SJCRH30 (cell line): ENCODE measurements at places on chromosomes 7 and 10. TPM values are rescaled to one million over a fixed set of nuclear protein-coding genes. Genes with fewer than 3 reads are reported as not detected.

DNA sequence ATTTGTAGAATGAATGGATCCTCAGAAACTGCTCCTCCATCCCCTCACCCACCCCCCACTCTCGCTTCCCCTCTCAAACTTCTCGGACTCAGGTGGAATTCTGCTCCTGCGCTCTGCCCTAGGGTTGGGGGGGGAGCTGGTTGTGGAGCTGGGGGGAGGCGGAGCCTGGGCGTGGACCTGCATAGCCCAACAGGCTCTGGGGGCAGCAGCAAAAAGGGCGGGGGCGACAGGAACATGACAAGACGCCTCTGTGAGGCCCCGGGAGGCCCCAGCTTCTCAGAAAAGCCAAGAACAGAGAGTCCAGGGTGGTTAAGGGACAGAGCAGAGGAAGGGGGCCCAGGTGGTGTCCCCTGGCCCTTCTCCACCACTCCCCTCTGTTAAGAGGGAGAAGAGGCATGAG lies 3.5 kb downstream of the TSC22D4 start:
- no peak overlapping the region for H3K4me3 ChIP-seq
- no peak for DNase-seq
- H3K27ac ChIP-seq: no peak overlapping the region
- H3K36me3 ChIP-seq: no peaks in the 10 kb centered on the region

GRCh38 chr10:8726084-8726778 lies 671.7 kb downstream of the GATA3 start:
- no peak overlapping the region for H3K27ac ChIP-seq
- DNase-seq: no peak
- no peak overlapping the region for H3K4me3 ChIP-seq
- no peaks in the 10 kb centered on the region for H3K36me3 ChIP-seq

- H3K36me3 ChIP-seq: no peaks in the 10 kb centered on the region
- H3K27ac ChIP-seq: no peak overlapping the region
- H3K4me3 ChIP-seq: no peak overlapping the region
- DNase-seq: no peak
- no peaks in the 10 kb centered on the region for H3K27me3 ChIP-seq
Observed at GRCh38 chr10:34585422-34586112, 229.5 kb downstream of the PARD3 start.

DNA sequence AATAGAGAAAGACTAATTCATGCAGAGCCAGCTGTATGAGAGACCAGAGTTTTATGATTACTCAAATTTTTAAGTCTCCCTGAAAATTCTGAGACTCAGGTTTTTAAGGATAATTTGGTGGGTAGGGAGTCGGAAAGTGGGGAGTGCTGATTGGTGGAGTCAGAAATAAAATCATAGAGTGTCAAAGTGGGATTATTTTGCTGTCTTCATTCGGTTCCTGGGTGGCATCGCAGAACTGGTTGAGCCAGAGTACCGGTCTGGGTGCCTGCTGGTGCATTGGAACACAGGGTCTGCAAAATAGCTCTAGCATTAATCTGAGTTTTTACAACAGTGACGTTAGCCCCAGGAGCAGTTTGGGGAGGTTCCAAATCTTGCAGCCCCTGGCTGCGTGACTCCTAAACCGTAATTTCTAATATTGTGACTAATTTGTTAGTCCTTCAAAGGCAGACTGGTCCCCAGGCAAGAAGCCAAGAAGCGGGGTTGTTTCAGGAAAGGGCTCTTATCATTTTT lies 32.4 kb downstream of the GPRIN2 start:
- DNase-seq: no peak
- H3K27me3 ChIP-seq: no peaks in the 10 kb centered on the region
- H3K4me1 ChIP-seq: peaks cover 35% of the 10 kb centered on the region
- peak overlapping the region; percentile 82 for H3K27ac ChIP-seq
- H3K4me3 ChIP-seq: peak overlapping the region; percentile 13; the same call in 1 of the 2 replicates

DNA sequence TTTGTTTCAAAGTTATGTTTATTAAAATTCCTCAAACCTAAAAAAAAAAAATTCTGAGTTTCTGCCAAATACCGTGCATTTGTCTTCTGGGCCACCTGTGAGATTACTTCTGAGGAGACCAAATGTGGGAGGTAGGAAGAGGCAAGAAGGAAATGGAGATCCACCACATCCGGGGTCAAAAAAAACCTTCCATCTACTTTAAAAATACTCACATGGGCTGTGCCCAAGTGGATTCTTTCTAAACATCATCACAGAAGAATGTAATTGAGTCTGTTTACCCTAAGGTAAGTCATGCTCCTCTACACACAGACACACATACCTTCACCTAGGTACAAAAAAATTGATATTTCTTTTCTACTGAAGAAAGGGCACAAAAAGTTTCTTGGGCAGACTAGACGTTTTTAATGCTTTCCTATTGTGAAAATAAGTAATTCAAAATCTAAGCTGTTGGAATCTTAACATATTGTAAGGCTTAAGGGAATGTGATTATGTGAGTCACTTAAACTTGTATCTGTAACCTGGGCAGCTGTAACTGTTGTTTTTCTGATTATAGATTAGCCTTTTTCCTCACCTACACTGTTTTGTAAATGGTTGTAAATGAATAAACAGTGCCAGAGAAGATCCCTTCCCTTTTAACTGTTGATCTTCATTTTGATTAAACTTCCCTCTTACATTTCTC lies 19.1 kb upstream of the SPOCK2 start:
- no peaks in the 10 kb centered on the region for H3K27me3 ChIP-seq
- H3K36me3 ChIP-seq: 0 out of 2 replicates have a peak, but pooled peaks cover under 1% of the 10 kb centered on the region
- no peak for DNase-seq
- H3K4me1 ChIP-seq: peaks cover 16% of the 10 kb centered on the region

DNA sequence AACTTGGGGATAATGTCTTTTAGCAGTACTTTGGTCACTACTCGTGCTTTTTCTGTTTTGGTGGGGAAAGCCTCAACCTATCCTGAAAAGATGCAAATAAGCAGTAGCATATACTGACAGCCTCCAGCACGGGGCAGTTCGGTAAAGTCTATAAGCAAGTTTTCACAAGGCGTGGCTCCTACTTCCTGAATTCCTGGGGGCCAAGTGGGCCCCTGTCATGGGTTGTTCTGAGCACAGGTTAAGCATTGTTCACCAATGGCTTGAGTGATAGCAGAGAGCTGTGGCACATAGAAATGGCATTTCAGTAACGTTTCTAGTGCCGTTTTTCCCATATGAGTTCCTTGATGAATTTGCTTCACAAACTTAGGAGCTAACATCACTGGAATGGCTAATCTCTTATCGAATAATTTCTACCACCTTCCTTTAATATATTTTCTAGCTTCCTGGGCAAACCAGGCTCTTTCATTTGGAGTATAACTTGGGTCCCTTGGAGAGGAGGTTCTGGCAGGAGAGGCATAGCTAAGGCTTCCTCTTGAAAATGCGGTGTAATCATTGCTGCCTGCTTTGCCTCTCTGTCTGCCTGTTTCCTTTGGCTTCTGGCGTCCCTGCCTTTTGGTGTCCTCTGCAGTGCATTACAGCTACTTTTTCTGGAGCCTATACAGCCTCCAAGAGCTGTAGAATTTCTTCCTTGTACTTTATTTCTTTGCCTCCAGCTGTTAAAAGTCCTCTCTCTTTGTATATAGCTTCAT lies 11.7 kb upstream of the ZNF239 start:
- no peaks in the 10 kb centered on the region for H3K4me1 ChIP-seq
- H3K36me3 ChIP-seq: no peaks in the 10 kb centered on the region
- H3K27me3 ChIP-seq: no peaks in the 10 kb centered on the region
- no peak overlapping the region for H3K4me3 ChIP-seq
- H3K27ac ChIP-seq: no peak overlapping the region

The VAX1 gene
- total RNA-seq: not detected in 2 replicates

The PHKG1 gene
- 1.1 and 1.4 TPM in 2 replicates for total RNA-seq
